ENCODE measurements at places on chromosomes 6 and 20.
A peak's percentile ranks its signal among the peaks of the same experiment; 100 is the strongest.

DNA sequence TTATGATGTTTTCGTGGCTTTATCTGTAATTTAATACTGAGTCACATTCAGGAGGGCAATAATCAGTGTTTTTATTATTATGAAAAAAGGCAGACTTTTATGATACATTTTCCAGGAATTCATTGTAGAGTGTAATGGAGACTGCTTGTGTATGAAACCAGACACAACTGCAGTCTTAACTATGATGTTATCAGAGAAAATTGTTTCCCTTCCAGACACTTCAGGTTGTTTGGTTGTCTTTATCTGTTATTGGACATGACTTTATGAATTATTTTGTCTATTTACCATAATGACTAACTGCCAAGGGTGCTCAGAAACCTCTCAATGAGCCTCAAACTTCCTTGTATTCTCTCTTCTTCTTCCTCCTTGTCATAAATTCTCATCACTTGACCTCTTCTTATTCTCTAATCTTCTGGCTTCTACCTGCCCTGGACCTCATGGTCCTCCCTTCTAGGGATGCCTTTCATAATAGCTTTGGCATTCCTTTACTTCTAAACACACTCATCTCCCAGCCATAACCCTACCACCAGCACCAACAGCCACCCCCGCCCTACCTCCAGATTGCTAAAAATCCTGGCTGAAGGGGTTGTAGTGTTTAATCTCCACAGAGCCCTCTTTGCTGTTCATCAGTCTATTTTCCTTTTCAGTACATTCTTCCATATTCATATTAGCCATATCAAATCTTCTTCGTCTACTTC lies 492.5 kb downstream of the CDKAL1 start:
- H3K4me3 ChIP-seq = no peak overlapping the region
- H3K4me1 ChIP-seq = peaks cover 16% of the 10 kb centered on the region
- no peaks in the 10 kb centered on the region for H3K36me3 ChIP-seq
- H3K27ac ChIP-seq = no peak overlapping the region
- no peaks in the 10 kb centered on the region for H3K27me3 ChIP-seq

GRCh38 chr6:73231986-73232391 lies 6.7 kb upstream of the KHDC1L start:
- no peaks in the 10 kb centered on the region for H3K36me3 ChIP-seq
- no peaks in the 10 kb centered on the region for H3K4me1 ChIP-seq
- DNase-seq = no peak
- H3K27ac ChIP-seq = no peak overlapping the region
- H3K4me3 ChIP-seq = no peak overlapping the region

- H3K27me3 ChIP-seq = no peaks in the 10 kb centered on the region
- H3K4me1 ChIP-seq = no peaks in the 10 kb centered on the region
- H3K4me3 ChIP-seq = no peak overlapping the region
- H3K27ac ChIP-seq = no peak overlapping the region
These were observed 683.0 kb downstream of the DHX35 start for GRCh38 chr20:39645131-39645530.

DNA sequence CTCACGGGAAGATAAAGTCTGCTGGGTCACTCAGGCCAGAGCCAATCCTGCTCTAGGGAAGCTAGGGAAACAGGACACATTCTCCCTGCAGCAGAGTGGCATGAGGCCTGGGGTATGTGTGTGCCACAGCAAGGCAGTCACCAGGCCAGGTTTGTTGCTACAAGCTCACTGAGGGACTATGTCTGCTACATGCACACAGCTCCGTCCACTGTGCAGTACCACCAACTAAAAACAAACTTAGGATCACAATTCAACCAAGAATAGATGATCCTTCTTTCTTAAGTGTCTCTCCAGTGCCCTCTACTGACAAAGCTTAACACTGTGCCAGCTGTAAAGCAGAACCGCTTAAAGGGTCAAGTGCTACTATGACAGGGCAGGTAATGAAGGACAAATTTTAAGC lies 192.5 kb downstream of the PTPRK start:
- H3K4me1 ChIP-seq = peaks cover 4% of the 10 kb centered on the region
- no peak overlapping the region for H3K4me3 ChIP-seq
- no peak for DNase-seq
- H3K27ac ChIP-seq = no peak overlapping the region
- H3K27me3 ChIP-seq = no peaks in the 10 kb centered on the region
- H3K36me3 ChIP-seq = no peaks in the 10 kb centered on the region

GRCh38 chr6:150719099-150719766 lies 119.5 kb downstream of the PLEKHG1 start:
- no peak overlapping the region for H3K27ac ChIP-seq
- no peak for DNase-seq
- H3K4me3 ChIP-seq = no peak overlapping the region
- H3K36me3 ChIP-seq = no peaks in the 10 kb centered on the region

GRCh38 chr20:11229772-11230171 lies 556.0 kb upstream of the JAG1 start:
- peak overlapping the region; percentile 57 for H3K27ac ChIP-seq
- no peak overlapping the region for H3K4me3 ChIP-seq
- no peaks in the 10 kb centered on the region for H3K4me1 ChIP-seq
- no peaks in the 10 kb centered on the region for H3K27me3 ChIP-seq
- H3K36me3 ChIP-seq = no peaks in the 10 kb centered on the region

GRCh38 chr6:113067612-113068275 lies 720.6 kb downstream of the RFPL4B start:
- H3K27ac ChIP-seq = no peak overlapping the region
- H3K4me1 ChIP-seq = no peaks in the 10 kb centered on the region
- no peak overlapping the region for H3K4me3 ChIP-seq
- no peaks in the 10 kb centered on the region for H3K27me3 ChIP-seq

- H3K4me1 ChIP-seq = no peaks in the 10 kb centered on the region
- no peaks in the 10 kb centered on the region for H3K27me3 ChIP-seq
- DNase-seq = no peak
- H3K36me3 ChIP-seq = peaks cover 24% of the 10 kb centered on the region
- H3K27ac ChIP-seq = no peak overlapping the region
These were observed 74.5 kb downstream of the PTPN1 start for GRCh38 chr20:50584687-50585086.

- no peak overlapping the region for H3K4me3 ChIP-seq
- no peak for DNase-seq
- H3K4me1 ChIP-seq = peaks cover 8% of the 10 kb centered on the region
- H3K27me3 ChIP-seq = no peaks in the 10 kb centered on the region
- no peaks in the 10 kb centered on the region for H3K36me3 ChIP-seq
These were observed 110.1 kb downstream of the DLL1 start for GRCh38 chr6:170180671-170181337.

- H3K27ac ChIP-seq = peak overlapping the region; percentile 67
- H3K27me3 ChIP-seq = no peaks in the 10 kb centered on the region
- no peak for DNase-seq
- H3K4me3 ChIP-seq = no peak overlapping the region
- H3K36me3 ChIP-seq = no peaks in the 10 kb centered on the region
- H3K4me1 ChIP-seq = peaks cover 30% of the 10 kb centered on the region
These were observed 235.7 kb upstream of the ZNF217 start for GRCh38 chr20:53829255-53829723.

- H3K36me3 ChIP-seq = no peaks in the 10 kb centered on the region
- DNase-seq = no peak
- H3K27me3 ChIP-seq = no peaks in the 10 kb centered on the region
- H3K27ac ChIP-seq = no peak overlapping the region
- H3K4me1 ChIP-seq = no peaks in the 10 kb centered on the region
These were observed 68.4 kb downstream of the ATG5 start for GRCh38 chr6:106257195-106257594.

DNA sequence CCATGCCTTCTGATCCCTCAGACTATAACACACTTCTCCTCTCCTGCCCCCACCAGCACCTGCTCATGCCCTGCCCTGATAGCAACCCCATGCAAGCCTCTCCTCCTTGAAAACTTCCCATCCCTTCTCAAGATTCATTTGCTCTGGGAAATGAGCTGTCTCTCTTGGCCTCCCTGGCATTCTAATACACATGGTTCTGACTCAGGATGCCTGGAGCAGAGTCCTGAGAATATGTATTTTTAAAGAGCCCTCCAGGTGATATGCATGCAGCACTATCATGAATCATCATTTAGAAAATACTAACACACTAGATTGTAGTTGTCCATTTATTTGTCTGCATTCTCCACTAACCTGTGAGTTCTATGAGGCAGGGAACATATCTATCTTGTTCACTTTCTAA lies 26.6 kb downstream of the HDGFL1 start:
- no peaks in the 10 kb centered on the region for H3K4me1 ChIP-seq
- no peaks in the 10 kb centered on the region for H3K27me3 ChIP-seq
- no peak overlapping the region for H3K27ac ChIP-seq
- no peak for DNase-seq

DNA sequence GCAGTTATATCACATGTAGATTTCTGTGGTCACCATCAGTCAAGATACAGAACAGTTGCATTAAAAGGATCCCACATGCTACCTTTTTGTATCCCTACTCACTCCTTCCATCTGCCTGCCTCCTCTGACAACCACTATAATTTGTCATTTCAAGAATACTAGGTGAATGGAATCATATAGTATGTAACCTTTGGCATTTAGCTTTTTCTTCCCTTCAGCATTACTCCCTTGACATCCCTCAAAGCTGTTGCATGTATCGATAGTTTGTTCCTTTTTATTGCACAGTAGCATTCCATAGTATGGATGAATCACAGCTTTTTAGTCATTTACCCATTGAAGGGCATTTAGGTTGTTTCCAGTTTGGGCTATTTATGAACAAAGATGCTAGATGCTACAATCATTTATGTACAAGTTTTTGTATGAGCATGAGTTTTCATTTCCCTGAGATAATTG lies 26.1 kb downstream of the NCOA7 start:
- DNase-seq = no peak
- peaks cover 72% of the 10 kb centered on the region for H3K4me1 ChIP-seq
- H3K4me3 ChIP-seq = no peak overlapping the region
- no peaks in the 10 kb centered on the region for H3K27me3 ChIP-seq

Data from pancreas (tissue), 10 donors.